ENCODE measurements at places on chromosomes 3 and 15.

DNA sequence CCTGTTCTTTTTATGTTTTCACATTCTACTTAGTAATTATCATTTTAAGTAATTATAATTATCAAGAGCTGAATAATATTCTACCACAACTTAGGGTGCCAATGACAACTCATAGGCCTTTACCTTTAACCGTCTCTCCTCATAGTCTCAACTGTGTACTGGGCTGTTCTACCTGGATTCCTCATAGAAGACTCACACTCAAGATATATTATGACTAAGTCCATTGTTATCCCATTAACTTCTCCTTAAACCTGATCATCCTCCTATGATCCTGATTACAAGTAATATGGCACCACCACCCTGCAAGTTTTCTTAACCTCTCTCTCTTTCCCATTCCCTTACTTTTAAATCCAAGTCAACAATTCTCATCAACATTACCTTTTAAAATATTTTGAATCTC, 285.9 kb upstream of the VEPH1 start:
- no peak for DNase-seq

DNA sequence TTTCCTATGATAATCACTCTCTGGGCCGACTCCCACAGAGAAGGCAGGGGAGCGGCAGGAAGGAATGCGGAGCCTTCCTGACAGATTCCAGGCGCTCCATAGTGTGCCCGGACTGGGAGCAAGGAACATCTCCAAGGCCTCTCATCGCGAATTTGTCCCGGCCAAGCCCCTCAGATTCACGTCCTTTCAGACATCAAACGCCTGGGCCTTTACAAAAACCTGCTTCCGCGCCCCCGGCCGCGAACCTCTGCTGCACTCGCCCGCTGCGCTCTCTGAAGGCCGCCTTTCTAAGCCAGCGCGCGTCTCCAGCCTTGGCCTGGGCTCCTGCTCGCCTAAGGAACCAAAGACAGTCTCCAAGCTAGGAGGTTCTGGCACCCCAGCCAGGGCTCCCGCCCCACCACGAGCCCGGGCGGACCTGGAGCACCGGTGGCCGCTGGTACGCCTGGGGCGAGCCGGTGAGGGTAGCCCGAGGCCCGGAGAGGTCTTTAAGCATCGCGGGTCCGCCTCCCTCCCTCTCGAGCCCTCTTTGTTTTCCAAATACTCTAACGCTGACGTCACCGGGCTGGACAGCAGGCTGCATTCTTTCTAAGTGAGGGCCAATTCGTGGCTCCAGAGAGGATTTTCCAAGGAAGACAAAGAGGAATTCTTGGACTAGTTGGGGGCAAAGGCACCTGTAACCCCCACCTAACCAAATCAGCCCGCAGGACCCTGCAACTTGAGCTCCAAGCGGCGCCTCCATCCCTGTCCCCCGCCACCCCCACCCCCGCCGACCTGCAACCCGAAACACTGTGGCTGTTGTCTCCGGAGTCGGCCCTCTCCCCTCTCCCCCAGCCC, 759 bp downstream of the AMOTL2 start:
- DNase-seq = no peak

- DNase-seq = no peak
Measured at GRCh38 chr3:114566162-114566755, 272.4 kb downstream of the TIGIT start.

GRCh38 chr3:149393345-149394160, 16.1 kb upstream of the TM4SF1 start:
- DNase-seq = no peak

Data from GM04503 (cell line).